ENCODE measurements at places on chromosomes 1 and 21.

DNA sequence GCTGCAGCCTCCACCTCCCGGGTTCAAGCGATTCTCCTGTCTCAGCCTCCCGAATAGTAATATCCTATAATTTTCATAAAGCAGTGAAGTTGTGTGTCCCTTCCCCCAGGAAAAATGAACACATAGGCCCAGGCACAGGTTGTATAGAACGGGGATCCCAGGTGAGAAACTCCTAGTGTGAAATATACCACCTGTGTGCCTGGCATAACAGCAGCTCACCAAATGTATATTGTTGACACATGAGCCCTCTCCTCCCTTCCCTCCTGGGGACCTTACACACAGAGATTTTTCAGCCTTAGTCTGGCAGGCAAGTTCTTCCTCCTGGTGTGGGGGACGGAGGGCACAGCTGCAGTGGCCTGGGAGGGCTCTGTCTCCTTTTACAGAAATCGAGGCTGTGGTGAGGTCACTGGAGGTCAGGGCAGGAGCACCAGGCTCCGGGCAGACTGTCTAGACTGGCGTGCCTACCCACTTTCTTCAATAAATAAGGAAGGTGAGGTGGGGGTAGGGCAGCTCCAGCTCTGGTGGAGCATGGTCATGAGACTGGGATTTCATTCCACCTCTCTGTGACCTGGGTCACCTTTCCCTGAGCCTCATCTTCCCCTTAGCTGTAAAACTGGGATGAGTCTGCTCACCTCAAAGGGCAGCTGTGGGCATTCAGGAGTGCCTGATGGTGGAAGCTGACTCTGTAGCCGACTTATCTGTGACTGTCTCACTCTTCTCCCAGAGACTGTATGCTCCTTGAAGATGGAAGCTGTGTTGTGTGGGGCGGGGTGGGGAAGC is 14.3 kb downstream of the RCC1 start:
- no peak for DNase-seq

DNA sequence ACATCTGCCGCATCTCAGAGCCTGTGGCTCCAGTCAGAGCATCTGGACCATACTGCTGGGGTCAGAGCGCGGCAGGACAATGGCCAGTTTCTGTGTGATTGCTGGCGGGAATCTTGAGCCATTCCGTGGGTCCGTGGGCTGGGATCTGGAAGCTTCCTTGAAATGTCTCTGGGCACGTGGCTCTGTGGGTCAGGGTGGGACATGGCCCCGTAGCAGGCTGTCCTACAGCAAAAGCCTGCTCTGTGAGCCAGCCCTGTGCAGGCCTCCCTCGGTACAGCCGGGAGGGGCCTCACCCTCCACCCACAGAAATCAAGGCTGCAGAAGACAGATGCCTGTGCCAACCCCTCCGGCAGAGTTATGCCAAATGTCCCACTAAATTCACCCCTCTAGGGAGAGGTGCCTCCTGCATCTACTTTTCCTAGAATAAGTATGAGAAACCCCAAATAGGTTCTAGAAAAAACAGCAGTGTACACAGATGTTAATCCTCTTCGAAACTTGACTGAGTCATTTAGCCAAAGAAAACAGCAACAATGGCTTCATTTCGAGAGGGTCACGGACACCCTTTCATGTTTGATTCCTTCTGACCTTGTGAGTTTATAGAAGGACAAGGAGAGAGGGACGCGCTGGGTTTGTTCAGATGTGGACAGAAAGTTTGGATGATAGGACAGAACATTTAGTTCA is 27.8 kb downstream of the COL18A1 start:
- no peak for DNase-seq

DNA sequence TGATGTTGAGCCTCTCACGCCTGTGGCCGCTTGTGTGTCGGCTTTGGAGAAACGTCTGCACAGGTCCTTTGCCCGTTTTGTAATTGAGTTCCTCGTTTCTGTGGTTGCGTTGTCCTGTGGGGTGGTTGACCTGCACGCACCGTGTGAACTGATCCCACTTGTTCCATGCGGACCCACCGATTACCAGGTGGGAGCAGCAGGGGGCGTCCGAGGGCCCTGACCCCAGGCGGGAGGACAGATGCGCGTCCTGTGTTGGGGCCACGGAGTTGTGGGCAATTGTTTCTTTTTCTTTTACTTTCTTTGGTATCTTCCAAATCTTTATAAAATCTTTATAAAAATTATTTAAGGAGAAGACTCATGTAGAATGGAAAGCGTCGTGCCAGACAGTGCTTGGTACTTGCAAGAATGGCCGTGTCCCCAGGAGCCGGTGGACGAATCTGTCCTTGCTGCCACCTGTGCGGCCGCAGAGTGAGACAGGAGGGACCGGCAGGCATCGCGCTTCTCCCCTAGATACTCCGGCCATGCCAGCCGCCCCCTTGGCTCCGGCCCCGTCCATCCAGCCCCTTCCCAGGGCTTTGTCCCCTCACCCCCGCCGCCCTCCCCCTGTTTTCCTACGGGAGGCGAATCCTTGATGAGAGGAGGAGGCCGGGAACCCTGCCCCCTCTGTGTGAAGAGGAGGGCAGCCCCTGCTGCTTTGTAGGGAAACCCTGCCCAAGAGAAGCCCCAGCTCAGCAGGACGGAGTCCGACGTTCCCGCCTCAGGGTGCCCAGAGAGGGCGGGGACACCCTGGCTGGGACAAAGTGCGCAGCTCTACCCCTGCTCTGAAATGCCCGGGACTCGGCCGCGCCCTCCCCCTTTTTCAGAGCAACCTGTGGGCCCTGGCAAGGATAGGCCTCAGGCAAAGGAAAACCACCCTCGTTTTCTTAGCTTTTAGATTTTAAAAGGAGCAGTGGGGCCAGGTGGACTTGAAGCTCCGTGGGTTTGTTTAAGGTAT is 41.7 kb downstream of the PRKCZ start:
- peak; percentile 8 for DNase-seq

- DNase-seq, result no peak
Observed at GRCh38 chr1:193234530-193234929, 48.1 kb upstream of the B3GALT2 start.
